Germinal center (tissue), 1 donor: ENCODE measurements at places on chromosomes 13 and 19.

GRCh38 chr13:111186305-111186935, 71.3 kb downstream of the ARHGEF7 start:
- peak; percentile 57 for DNase-seq

- DNase-seq = no peak
These were observed 130.5 kb downstream of the LMO7 start for GRCh38 chr13:75766636-75767035.

DNA sequence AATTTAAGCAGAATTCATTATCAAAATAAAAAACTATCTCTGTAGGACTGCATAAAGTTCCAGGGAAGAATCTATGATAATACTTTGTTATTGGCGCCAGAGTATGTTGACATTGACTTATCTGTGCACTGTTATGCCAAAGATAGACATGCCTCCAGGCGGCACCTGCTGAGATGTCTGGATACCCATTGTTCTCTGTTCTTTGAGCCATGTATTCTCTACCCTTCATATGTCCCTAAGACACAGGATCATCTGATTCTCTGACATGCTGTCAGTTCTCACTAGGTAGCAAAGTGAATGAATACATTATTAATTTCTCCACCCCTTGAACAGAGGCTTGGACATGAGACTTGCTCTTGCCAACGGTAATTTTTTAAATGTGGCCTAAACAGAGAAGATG, 517.8 kb upstream of the SLITRK5 start:
- no peak for DNase-seq

DNA sequence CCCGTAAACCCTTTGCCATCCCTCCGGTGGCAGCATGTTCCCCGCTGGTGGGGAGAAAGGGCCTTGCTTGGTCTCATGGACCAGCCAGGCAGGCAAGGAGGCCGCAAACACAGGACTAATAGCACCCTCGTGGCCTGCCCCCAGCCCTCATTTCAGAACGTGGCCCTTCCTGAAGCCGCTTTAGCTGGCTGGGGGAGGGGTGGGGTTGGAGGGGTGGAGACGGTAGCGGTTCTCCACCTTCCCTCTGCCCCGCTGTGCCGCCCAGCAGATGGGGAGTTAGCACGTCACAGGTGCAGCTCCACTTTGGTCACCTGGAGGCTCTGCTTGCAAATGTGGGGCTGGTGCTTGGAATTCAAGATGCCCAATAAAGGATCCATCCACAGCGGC, 59.3 kb upstream of the URI1 start:
- no peak for DNase-seq

- no peak for DNase-seq
These were observed 13.8 kb downstream of the CEACAM1 start for GRCh38 chr19:42514449-42514848.
